LHCN-M2 (cell line): ENCODE measurements at places on chromosomes 1 and 21. TPM values are rescaled to one million over a fixed set of nuclear protein-coding genes. Genes with fewer than 3 reads are reported as not detected.

GRCh38 chr21:28731700-28732321 is 260.9 kb downstream of the LTN1 start:
- DNase-seq, result no peak

Gene ZNF691
- total RNA-seq, result 7.9 and 11.0 TPM in 2 replicates

- peak; percentile 49 for DNase-seq
Measured at GRCh38 chr1:93180723-93181613, at the start of gene CCDC18. CCDC18 (plus strand) TSS chr1:93180724; CDS start chr1:93183362, 2,638 bp downstream.

- DNase-seq, result peak; percentile 80
Measured at GRCh38 chr1:63877816-63878215, 104.0 kb downstream of the ROR1 start.

- DNase-seq, result no peak
Measured at GRCh38 chr1:14773396-14774025, 175.0 kb downstream of the KAZN start.

- no peak for DNase-seq
Measured at GRCh38 chr21:45054927-45055612, 19.3 kb upstream of the ADARB1 start.

Gene PTGFR
- 26.5 and 32.8 TPM in 2 replicates for total RNA-seq

Gene TMEM39B
- total RNA-seq, result 8.1 and 10.4 TPM in 2 replicates

DNA sequence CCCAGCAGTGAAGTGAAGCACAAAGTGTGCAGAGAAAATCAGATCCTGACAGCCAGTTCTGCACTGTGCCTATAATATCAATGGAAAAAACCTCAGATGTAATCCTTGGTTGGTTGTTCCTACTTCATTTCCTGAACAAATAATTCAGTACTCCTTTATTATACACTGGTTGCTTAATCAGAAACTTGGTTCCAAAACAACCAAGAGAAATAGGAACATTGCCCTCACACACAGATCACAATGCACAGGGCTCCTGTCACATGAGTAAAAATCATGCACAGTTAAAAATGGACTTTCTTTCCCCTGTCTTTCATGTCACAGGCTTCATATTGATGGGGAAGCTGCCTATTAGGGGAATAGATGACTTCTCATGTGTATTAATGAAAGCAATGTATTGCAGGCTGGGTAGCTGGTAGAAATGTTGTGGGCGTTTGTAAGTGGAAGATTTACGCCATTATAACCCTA is 9.7 kb downstream of the DNASE2B start:
- no peak for DNase-seq

DNA sequence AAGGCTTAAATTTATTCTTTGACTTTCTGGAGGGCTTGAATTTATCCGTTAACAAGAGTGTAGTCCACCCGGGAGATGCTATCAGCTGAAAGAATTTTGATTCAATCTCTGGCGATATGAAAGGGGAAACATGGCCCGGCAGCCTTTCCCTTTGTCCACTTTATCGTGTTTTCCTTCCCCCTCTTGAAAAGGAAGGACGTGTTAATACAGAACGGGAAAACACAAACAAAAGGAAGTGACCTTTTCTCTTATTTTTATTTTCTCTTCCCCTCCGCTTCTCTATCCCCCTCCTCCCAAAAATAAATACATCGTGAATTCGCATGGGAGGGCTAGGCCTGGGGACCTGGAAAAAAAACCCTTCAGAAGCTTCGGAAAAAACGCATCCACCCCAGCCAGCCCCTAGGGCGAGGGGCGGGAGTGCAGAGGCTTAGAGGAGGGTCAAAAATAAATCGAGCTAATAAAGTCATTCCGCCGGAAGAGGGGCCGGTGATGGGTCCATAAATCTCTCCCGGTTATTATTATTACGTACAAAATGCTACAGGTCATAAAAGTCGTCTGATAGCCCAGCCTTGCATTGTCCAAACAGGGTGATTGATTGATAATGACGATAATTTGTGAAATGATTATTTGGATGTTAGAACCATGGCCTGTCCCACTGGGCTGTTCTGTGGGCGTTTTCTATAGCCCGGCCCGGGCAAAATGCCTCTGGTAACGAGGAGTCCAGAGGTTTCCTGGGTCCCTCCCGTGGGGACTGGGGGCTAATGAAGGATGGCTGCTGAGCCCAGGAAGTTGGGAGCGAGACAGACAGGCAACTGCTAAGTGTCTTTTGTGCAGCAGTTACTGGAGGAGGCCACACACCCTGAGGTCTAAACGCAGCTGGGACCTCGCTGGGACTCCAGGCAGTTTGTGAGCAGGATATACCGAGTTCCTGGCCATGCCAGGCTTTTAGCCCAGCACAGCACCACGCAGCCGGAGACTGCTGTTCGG is 179.4 kb downstream of the PRDM16 start:
- no peak for DNase-seq

Gene TRIM67
- not detected in 2 replicates for total RNA-seq

Gene NPHS2
- not detected in 2 replicates for total RNA-seq

Gene UMODL1
- total RNA-seq, result not detected in 2 replicates

DNA sequence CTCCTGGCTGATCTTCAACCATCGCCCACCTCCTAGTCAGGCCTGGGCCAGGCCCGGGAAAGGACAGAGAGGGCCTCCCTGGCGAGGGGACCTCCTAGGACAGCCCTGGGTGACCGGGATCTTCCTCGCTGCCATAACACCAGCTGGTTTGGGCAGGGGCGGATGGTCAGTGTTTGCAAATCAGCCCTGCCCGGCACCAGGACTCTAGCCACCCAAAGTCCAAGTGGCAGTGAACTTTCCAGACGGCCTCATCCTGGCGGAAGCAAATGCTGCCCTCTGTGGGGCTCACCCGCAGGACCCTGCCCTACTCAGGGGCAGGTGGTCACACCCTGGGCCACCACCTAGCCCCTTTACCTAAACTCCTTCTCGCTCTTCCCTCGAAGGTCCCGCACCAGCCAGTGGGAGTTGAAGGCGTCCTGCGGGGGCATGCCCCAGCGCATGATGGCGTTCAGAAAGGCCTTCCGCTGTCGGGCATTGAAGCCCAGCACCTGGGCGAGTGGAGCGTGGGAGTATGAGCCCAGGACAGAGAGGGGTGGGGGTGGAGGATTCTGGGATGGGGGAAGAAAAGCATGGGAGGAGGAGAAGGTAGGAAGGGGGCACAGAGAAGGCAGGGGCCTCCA is 55.3 kb downstream of the CHD5 start:
- no peak for DNase-seq

DNA sequence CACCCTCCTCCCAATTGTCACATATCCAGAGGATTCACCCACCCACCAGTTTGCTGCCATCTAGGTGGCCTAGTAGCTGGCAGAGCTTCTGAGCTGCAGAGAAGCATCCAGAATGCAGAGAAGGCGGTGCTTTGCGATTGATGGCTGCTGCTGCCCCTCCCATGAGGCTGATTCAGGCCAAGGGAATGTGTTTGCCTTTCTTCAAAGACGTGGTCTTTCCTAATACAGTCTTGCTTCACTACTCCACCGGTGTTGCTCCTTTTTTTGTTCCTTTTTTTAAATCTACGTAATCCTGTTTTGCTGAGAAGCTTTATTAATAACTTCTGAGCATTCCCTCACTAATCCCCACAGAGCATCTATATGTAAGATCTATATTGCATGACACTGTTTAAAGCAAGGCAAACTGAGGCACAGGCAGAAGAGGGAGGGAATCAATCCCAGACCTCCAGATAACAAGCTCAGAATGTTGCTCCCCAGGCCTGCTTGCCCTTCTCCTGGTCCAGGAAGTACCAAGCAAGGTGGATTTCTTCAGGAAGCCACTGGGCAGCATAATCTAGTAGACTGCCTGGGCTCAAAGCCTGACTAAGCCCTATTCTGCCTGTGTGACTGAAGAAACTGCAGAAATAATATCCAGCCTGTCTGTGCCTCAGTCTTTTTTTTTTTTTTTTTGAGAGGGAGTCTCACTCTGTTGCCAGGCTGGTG is 275.5 kb upstream of the FMN2 start:
- peak; percentile 82 for DNase-seq

- DNase-seq, result no peak
Measured at GRCh38 chr1:203522237-203522636, 28.3 kb downstream of the OPTC start.

DNA sequence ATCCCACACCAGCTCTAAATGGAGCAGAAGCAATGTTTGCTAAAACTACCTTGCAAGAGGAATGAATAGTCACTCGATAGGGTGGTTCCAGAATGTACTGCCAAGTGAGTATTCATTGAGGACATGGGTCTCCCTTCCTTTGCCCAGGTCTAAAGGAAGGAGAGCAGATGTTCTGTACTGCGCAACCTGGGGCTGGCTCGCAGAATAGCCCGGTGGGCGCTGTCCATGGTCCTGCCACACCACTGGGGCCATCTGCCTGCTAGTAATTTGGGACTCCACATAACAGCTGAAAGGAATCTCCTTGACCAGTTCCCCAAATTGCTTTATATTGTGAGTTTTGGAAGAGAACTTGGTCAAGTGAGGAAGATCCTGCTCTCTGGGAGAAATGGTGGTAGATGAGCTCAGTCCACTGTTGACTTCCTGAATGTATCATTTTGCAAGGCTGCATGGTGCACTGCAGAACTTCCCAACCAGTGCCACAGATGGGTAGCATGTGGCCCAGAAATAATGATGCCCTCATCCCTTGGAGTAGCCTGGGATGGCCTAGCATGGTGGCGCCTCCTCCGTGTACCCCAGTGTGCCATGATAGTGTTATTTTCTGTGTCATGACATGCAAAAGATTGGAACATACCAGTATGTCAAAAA is 5.7 kb downstream of the SLC6A17 start:
- peak; percentile 45 for DNase-seq

GRCh38 chr1:209106861-209107260 is 476.7 kb upstream of the CAMK1G start:
- DNase-seq, result no peak

DNA sequence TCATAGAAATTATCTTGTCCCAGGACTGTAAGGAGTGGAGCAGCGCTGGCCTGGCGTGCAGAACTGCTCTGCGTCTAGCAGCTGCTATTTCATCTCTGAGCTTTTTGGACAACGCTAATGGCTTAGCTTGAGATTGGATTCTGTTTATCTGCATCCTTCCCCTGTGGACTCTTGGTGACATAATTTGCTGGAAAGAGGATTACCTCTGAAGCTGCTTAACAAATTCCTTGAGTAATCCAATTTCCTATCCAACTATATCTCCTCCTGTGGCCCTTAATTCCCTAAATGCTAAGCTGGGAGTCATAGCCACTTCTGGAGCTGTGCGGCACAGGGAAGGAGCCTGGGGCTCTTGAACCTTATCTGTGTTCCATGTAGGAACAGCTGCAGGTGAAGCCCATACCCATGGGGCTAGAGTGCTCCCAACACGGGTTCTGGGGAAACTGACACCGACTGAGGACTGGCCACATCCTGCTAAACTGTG is 43.2 kb downstream of the IL6R start:
- no peak for DNase-seq

DNA sequence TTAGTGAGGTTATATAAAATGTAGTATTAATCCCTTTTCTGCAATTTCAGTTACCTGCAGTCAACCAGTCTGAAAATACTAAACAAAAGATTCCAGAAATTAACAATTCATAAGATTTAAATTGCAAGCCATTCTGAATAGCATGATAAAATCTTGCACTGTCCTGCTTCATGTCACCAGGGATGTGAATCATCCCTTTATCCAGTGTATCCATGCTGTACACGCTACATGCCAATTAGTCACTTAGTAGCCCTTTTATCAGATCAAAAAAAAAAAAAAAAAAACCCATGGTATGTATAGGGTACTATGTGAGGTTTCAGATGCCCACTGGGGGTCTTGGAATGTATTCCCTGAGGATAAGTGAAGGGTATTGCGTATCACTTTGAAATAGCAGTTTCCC is 191.3 kb upstream of the HP1BP3 start:
- no peak for DNase-seq

DNA sequence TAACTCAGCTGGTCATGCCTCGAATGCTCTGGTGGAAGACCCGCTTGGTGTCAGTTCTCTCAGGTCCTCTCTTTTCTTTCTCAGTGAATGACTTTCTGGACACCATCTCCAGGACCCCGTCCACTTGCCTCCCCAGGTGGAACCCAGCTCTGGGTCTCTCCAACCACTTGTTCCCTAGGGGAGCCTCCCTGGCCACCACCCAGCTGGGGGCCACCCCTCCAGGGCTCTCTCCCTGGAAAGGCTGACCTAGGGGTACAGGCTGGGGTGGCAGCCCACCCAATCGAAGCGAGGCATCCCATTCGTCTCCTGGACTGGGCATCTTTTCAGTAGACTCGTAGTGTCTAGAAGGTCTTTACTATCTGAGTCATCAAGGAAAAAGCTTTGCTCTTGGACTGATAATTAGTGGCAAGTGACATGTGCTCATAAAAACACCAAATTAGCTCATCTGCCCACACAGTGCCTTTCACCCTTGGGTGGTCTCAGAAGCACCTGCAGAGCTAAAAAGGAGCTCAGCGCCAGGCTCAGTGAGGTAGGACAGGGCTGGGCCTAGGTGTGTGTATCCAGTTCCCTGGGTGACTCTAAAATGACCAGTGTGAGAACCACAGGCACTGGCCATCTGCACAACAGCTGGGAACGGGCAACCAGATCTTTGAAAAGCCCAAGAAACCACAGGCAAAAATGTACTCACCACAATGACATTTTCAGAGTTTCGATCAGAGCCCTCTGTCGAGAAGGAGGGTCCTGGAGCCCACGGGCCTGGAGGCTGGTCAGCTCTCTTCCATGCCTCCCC is 2.4 kb upstream of the PDXK start:
- DNase-seq, result peak; percentile 88

GRCh38 chr1:31444725-31445448 is 31.9 kb downstream of the SERINC2 start:
- no peak for DNase-seq

- peak; percentile 3 for DNase-seq
Measured at GRCh38 chr1:56788102-56788501, 31.1 kb downstream of the FYB2 start.

GRCh38 chr1:53398091-53398490 is 61.1 kb upstream of the DMRTB1 start:
- peak; percentile 27 for DNase-seq

DNA sequence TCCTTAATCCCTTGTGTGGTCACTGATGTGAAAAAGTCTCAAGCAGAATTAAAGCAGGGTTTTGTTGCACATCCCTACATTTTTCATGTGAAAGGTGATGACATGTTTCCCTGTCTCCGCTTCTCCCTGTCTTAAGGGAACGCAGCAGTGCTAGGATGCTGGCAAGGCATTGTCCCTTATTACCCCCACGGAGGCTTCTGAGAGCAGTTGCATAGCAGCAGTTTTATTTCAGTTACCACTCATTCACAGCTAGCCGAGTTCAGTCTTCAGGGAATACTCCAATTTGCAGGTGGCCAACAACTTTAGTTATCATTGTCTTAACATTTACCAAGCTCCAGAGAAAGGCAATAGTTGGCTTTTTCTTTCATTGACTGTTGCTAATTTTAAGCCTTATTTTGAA is 89.1 kb downstream of the CLEC20A start:
- DNase-seq, result no peak

DNA sequence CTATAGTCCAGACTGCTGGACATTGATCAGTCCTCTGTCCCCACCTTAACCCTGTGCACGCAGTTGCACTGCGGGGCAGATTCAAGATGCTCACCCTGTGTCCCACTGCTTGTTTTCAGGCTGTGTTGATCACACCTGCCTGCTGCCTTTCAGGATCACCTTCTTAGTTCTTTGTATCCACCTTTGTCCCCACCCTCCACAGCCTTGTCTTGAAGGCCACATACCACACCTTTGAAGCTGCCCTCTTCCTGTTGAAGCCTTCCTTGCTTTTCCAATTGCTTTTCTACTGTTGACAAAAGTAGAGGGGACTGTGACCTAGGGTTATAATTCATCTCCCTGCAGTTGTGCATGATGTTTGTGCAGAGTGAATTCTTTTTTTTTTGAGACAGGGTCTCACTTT is 32.7 kb downstream of the UCK2 start:
- DNase-seq, result no peak

GRCh38 chr1:67855961-67856360 is 22.7 kb upstream of the GNG12 start:
- DNase-seq, result no peak

Gene TMEM51
- total RNA-seq, result 9.5 and 12.1 TPM in 2 replicates
